GM12864 (cell line): ENCODE measurements at places on chromosomes 3 and 15.
A peak's percentile ranks its signal among the peaks of the same experiment; 100 is the strongest.

GRCh38 chr15:70741677-70742293, 21.6 kb downstream of the UACA start:
- no peak for DNase-seq

DNA sequence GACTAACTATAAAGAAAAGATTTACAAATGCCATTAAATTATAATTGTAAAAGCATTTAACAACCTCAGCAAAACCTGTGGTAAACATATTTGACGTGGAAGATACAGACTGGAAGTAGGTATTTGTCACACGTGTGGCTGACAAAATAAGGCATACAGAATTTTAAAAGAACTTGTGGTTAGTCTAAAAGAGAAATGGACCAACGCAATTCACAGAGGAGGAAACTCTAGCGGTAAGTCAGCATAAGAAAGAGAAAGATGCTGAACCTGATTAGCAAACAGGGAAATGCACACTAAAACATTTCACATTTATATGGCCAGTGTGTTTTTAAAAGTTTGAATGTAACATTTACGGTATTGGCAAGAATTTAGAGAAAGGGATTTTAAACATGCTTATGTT, 35.3 kb downstream of the KCNH8 start:
- no peak for DNase-seq

- no peak for DNase-seq
Observed at GRCh38 chr3:147373301-147373700, 33.0 kb downstream of the ZIC4 start.

GRCh38 chr3:129611812-129612533, 5.5 kb upstream of the PLXND1 start:
- no peak for DNase-seq

- peak; percentile 55 for DNase-seq
Observed at GRCh38 chr3:140756240-140757016, 78.6 kb downstream of the TRIM42 start.

- no peak for DNase-seq
Observed at GRCh38 chr15:75776065-75776423, 63.4 kb upstream of the CSPG4 start.

- DNase-seq = no peak
Observed at GRCh38 chr15:29092376-29093064, 177.1 kb downstream of the NSMCE3 start.

DNA sequence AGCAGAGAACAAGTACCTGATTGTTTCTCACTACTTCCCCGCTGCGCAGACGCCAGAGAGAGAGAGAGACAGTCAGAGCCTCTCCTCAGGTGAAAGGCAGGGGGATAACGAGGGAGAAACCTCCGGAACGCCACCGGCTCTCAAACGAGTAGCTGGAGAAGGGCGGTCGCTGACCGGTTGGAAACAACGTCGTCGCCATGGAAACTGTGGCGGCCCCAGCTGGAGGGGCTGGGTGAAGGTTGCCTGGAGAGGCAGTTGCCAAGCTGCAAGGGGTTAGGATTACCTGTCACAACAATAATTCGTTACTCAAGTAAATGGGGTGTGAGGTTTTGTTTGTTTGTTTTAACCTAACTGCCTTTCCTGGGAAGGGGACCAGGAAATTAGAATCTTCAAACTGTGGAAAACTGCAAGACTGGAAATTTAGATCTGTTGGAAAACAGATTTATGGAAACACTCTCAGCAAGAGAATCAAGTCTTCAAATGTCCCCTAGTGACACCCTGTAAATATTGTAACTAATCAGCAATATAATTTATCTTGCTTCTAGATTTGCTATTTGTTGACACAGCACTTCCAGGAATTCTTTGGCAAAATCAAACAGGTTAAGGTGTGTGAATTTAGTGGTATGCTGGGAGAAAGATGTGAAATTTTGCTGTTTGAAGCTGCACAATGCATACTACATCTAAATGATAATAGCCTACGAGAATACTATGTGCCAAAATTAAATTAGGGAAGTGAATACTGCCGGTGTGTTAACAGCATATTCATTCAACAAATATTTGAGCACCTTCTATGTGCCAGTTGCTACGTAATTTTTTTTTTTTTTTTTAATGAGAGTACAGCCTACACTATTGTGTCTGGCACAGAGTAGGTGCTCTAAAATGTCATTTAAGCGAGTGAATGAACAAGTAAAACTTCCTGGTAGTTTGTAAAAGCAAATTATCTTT, at the start of gene DNAH12:
Gene DNAH12, minus strand, starts transcription at position 164 of the 945 bp plus-strand sequence. CDS start 1,474 bp downstream, outside the sequence.
- DNase-seq = no peak

GRCh38 chr3:164929642-164930041, 148.7 kb downstream of the SI start:
- no peak for DNase-seq

- no peak for DNase-seq
Observed at GRCh38 chr15:89641053-89641452, 14.2 kb downstream of the KIF7 start.

GRCh38 chr3:49172551-49173041, 1.2 kb downstream of the KLHDC8B start:
- no peak for DNase-seq

DNA sequence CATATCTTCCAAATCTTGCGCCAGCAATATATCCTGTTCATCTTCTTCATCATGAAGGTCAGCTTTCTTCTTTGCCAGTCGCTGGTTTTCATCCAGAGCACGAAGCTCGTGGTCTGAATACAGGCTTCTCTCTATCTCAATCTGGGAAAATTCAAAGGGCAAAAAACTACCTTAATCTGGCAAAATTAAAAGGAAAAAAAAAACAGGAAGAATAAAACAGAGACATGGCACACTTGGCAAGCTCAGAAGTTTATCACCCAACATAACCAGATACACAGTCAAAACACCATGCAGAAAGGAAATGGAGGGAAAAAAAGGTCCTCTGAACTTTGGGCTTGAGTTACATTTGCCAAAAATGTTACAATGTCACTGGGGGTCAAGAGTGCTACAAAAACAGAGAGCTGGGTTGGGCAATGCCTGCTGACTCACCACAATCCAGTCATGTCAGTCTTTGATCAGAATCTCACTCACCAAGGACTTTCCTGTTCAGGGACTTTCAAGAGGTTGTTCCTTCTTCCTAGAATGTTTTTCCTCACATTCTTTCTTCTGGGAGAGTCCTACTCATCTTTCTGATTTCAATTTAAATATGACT, 1.5 kb downstream of the MRPL46 start:
- no peak for DNase-seq

DNA sequence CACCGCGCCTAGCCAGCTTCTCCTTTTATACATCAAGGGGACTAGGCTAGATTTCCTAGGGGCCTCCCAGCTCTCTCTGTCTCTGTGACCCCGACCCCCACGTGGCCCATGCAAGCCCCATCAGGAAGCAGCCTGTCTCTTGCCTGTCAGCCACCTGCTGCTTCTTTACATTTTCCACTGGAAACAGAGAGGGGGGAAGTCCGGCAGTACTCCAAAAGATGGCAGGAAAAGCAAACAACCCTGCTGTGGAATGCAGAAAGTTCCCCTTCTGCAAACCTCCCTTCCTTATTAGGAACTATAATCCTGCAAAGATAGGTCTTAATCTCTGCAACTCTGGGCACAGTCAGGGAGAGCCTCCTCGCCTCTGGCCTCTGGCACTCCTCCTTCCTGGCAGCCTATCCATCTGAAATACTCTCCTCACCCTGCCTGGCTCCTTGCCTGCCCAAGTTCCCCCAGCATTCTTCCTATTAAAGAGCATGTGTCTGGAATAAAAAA, 47.4 kb upstream of the HACD2 start:
- DNase-seq = no peak

GRCh38 chr15:63522225-63522578, 17.8 kb downstream of the USP3 start:
- no peak for DNase-seq

- no peak for DNase-seq
Observed at GRCh38 chr15:62771234-62771633, 271.3 kb upstream of the TPM1 start.

DNA sequence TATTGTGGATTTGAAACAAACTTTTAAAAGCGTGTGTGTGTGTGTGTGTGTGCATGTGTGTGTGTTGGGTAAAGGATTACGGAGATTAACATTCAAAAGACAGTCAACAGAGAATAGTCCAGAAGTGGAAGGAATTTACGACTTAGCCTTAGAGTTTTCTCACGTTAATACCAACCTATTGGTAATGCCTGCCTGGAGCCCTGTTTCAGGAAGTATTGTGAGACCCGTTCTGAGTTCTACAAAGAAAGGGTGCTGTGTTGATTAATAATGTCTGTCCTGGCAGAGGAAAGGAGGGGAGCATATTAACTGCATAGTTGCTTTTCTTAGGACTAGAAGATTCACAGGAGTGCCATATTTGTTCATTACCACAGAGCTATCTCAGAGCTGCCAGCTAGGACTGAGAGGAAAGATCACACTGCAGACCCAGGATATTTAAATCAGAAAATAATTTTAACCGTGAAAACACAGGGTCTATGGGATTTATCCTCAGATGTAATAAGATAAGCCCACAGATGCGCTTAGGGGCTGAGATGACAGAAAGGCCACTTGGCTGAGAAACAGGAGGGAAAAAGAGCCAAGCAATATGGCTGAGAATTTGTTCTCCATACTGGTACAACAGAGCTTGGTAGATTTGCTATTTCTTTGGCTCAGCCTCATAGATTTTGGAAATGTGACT, 40.5 kb upstream of the FRMD4B start:
- no peak for DNase-seq

- no peak for DNase-seq
Observed at GRCh38 chr3:4836516-4836915, 142.7 kb upstream of the BHLHE40 start.

DNA sequence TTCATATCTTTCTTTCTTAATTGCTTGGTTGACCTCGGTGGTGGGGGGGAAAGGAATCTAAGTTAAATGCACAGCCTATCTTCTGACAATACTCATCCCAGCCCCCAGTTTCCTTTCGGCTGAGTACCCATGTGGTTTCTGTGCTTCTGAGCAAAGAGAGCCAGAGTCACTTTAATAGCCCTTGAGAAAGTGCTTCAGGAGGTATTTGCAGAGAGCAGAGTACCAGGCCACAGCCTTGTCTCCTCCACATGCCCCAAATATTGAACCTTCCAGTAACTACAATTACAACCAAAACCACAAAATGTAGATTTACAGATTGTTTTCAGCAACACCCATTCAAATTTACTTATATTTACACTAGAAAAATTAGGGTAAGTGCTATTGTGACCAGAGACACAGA, 647.4 kb downstream of the NR2F2 start:
- no peak for DNase-seq

GRCh38 chr15:47742334-47742733, 25.0 kb downstream of the SEMA6D start:
- DNase-seq = no peak

- no peak for DNase-seq
Observed at GRCh38 chr15:39884351-39884750, 35.7 kb downstream of the GPR176 start.

DNA sequence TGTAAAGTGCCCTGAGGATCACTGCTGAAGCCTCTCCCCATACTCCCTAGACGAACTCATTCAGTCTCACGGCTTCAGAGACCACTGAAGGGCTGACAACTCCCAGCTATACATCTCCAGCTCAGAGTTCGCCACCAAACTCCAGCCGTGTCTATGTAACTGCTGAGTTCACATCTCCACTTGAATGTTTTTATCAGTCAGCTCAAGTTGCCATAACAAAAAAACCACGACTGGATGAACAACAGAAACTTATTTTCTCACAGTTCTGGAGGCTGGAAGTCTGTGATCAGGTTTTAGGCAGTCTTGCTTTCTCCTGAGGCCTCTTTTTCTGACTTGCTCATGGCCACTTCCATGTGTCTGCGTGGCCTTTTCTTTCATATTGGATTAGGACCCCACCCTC, 223.0 kb upstream of the LRRFIP2 start:
- DNase-seq = no peak

DNA sequence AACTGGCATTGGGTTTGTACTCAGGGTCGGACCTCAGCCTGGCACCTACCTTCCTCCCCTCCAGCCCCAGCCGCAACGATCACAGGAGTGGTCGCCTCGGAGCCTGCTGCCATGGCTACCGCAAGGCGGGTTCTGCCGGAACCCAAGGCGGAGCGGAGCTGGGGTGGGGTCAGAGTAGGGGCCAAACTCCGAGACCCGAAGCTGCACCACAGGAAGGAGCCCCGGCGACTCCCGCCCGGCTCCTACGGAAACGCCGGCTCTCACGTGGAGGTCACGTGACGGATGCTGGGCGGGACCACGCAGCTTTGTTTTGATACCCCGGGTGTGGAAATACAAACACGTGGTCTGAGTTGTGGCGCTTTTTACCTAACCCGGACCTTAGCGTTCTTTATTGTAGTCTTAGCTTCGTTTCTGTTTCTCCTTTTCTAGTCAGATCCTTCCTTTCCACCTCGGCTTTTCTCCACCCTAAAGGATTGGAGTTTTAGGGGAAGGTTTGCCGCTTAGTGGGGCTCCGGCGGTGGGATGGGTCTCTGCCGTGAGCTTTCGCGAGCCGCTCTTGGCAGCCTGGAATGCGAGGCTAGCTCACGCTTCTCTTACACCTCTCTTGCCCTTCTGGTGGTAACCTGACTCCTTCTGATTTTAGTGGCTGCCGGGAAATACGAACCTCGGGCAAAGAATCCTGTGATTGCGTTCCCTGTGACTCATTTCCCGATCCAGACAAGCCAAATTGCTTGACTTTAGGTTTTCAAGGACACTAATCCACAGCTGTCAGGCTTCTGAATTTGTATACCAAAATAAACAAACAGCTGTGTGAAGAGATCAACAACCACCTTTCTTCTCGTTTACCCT, at the start of gene HSPBAP1:
Gene HSPBAP1, minus strand, starts transcription at position 264 of the 849 bp plus-strand sequence. Its CDS starts 151 bp downstream, at position 113.
- DNase-seq = peak; percentile 80

DNA sequence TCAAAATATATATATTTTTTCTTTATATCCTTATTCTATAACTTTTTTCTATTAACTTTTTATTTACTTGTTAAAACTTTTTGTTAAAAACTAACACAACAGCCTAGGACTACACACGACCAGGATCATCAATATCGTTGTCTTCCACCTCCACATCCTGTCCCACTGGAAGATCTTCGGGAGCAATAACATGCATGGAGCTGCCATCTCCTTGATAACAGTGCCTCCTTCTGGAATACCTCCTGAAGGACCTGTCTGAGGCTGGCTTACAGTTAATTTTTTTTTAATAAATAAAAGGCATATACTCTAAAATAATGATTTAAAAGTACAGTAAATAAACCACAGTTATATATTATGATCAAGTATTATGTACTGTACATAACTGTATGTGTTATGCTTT, 58.9 kb downstream of the SFMBT1 start:
- DNase-seq = no peak

DNA sequence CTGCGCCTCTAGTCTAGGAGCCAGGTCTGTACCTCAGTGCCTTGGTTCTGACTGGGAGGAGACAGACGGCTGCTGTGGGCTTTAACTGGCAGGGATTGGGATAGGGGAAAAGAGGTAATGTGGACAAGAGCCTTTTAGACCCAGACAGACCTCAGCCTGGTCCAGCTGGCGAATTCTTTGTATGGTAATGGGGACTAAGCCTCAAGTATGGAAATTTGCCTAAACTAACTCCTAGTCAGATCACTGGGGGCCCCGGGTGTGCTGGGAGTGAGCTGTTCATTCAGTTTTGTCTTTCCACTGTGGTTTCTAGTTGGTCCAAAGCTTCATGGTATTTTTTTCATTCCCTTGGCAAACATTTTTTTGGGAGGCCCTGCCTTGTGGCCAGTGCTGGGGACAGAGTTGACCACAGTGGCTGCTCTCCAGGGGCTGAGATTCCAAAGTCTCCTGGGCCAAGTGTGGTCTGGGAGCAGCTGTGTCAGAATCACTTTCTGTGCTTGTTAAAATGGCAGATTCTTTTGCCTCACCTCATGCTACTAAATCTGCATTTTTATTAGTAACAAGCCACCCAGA, 261.4 kb upstream of the C2CD4B start:
- no peak for DNase-seq
